ENCODE measurements at places on chromosomes 13 and 19. TPM values are rescaled to one million over a fixed set of nuclear protein-coding genes. Genes with fewer than 3 reads are reported as not detected.

The CEACAM8 gene
- not detected for total RNA-seq

The KIR2DL1 gene
- total RNA-seq = not detected

The ATXN8OS gene
- total RNA-seq = not detected

DNA sequence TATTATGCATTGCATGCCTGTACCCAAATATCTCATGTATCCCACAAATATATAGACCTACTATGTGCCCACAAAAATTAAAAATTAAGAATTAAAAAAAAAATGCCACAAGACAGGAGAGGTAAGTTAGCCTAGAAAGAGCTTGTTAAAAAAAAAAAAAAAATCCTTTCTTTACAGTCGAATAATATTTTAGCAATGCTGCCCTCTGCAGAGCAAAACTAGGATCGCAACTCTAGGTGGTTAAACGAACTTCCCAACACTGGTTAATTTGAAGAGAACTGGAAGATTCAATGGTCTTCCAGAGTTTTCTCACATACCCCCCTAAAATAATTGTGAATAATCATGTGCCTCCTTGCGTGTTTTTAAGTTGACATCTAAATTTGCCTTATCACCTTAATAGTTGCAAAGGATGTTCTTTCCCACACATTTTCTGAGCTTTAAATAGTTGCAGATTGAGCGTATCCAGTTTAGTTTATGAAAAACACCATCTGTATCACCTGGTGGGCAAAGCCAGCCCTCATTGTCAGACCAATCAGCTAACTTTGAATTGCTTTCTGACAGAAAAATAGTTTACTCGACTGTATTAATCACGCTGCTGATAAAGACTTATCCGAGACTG lies 47.4 kb upstream of the RCBTB2 start:
- peak; percentile 56 for DNase-seq

GRCh38 chr13:94548821-94549231 lies 47.1 kb downstream of the TGDS start:
- no peak for DNase-seq

The ZFP82 gene
- 1.4 TPM for total RNA-seq

DNA sequence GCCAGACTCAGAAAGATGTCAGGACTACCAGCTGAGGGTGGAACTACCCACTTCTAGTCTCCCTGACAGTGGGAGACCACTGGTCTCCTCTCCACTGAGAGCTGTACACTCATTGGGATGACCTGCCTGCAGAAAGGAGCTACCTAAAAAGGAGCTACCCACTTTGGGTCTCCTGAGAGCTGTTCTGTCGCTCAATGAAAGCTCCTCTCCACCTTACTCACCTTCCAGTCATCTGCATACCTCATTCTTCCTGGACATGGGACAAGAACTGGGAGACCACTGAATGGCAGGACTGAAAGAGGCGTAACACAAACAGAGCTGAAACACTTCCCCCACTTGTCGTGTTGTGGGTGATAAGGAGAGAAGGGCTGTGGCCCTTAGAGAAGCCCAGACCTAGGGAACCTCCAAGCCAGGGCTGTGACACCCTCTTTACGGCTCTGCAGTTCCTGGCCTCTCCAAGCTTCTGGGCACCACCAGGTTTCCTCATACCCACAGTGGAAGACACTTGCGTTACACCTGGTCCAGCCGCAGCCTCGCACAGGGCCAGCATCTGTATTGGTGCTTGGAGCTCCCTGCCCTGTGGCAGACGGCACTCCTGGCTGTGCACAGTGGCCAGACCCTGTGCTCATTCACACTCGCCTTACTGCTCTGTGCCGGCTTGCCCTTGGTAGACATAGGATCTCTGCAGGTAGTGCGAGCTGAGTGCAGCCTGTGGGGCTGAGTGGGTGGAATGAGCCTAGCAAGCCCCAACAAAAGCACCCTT lies 54.9 kb upstream of the SLITRK6 start:
- no peak for DNase-seq

DNA sequence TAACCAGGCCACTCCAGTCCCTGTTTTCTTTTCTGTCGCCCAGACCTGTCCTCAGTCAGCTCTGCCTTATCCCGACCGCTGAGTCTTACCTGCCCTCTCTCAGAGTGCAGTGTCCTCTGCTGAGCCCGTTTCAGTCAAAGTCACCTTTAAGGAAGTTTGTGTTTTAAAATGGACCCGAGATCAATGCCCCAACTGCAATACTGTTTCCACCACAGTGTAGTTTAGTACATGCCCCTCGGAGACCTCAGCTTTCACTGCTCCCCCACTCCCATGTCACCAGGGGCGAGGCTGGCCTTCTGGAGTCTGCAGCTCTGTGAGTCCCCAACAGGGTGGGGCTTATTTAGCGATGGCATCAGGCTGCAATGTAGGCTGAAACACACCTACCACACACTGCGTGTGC lies 248.4 kb upstream of the TSHZ3 start:
- DNase-seq = no peak

DNA sequence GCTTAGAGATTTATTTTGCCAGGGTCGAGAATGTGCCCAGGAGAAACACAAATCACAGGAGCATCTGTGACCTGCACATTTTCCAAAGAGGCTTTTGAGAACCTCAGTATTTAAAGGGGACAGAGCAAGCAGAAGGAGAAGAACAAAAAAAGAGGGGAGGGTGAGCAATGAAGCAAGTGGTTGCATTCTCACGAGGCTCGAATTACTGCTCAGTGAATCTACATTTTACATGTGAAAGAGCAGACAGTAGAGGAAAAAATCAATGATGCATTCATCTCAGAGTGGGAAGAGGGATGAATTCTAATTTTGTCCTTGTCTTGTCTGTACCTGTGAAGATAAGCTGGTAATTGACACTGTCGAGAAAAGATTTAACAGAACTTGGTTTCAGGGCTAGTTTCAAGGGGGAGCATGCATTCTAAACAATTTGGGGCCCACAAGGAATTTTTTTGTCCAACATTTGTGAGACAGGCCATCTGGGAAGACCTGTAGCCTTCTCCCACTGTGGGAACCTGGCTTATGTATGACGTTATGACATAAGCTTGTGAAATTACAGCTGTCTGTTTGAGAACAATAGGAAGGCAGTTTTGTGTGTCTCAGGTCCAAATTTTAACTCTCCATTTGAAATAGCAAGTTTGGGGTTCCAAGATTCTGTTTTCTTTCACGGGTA lies 855.1 kb downstream of the SLITRK5 start:
- DNase-seq = no peak

Data from T-helper 17 cell (primary cell).